ENCODE measurements at places on chromosomes 6 and 20.
A peak's percentile ranks its signal among the peaks of the same experiment; 100 is the strongest.

DNA sequence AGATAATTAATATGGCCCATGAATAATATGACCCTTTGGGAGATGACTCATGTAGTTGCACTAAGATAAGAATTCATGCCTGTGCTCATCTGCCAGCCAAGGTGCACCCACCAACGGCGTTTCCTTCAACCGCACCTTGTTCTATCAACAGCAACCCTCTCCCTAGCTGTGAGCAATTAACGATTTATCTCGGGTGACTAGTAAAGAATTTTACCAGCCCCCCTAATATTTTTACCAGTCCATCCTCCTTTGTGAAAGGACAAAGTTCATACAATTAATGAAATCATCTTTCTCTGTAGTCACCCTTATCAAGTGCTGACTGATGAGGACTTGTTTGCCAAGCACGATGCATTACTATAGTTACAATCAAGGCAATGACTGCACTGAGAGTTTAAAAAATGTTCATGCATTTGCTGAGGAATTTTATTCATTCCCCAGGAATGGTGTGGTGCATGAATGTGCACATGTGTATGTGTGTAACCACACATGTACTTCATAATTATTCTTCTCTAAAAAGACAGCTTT is 118.7 kb downstream of the SMOC2 start:
- H3K36me3 ChIP-seq, result no peaks in the 10 kb centered on the region
- DNase-seq, result no peak
- H3K27me3 ChIP-seq, result peaks cover 3% of the 10 kb centered on the region
- H3K4me1 ChIP-seq, result no peaks in the 10 kb centered on the region
- H3K4me3 ChIP-seq, result no peak overlapping the region

GRCh38 chr6:81237226-81237625 is 515.3 kb downstream of the TENT5A start:
- no peaks in the 10 kb centered on the region for H3K4me1 ChIP-seq
- no peak overlapping the region for H3K4me3 ChIP-seq
- no peaks in the 10 kb centered on the region for H3K36me3 ChIP-seq
- no peak for DNase-seq
- no peak overlapping the region for H3K27ac ChIP-seq

- peaks cover 41% of the 10 kb centered on the region for H3K4me1 ChIP-seq
- peak; percentile 32 for DNase-seq
- no peaks in the 10 kb centered on the region for H3K27me3 ChIP-seq
- H3K36me3 ChIP-seq, result peaks cover 16% of the 10 kb centered on the region
- H3K27ac ChIP-seq, result peak overlapping the region; percentile 87
These were observed 556 bp upstream of the SCAF8 start for GRCh38 chr6:154732538-154733182.

- no peak overlapping the region for H3K4me3 ChIP-seq
- DNase-seq, result no peak
- H3K36me3 ChIP-seq, result no peaks in the 10 kb centered on the region
- H3K27ac ChIP-seq, result no peak overlapping the region
- H3K4me1 ChIP-seq, result no peaks in the 10 kb centered on the region
These were observed 392.7 kb upstream of the ID4 start for GRCh38 chr6:19444481-19444880.

GRCh38 chr6:100593522-100593921 is 128.8 kb upstream of the SIM1 start:
- H3K27me3 ChIP-seq, result no peaks in the 10 kb centered on the region
- DNase-seq, result no peak
- H3K4me3 ChIP-seq, result no peak overlapping the region
- peaks cover 31% of the 10 kb centered on the region for H3K36me3 ChIP-seq
- no peak overlapping the region for H3K27ac ChIP-seq

GRCh38 chr6:1175877-1176276 is 136.0 kb upstream of the FOXQ1 start:
- no peaks in the 10 kb centered on the region for H3K36me3 ChIP-seq
- DNase-seq, result no peak
- no peak overlapping the region for H3K4me3 ChIP-seq
- peaks cover 10% of the 10 kb centered on the region for H3K27me3 ChIP-seq

DNA sequence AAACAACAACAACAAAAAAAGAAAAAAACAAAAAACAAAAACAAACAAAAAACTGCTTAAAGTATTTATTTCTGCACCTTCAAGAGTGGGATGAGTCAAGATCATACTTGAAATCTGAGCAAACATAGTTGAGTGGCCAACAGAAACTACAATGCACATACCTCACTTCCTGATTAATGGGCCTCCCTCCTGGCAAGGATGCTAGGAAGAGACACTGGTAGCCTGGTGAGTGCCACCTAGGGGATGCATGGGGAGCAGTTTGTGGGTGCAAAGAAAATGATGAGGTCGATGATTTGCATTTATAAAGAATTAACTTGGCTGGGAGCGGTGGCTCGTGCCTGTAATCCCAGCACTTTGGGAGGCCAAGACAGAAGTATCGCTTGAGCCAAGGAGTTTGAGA is 808.1 kb downstream of the MAFB start:
- H3K4me3 ChIP-seq, result no peak overlapping the region
- H3K27ac ChIP-seq, result no peak overlapping the region
- DNase-seq, result no peak
- no peaks in the 10 kb centered on the region for H3K4me1 ChIP-seq

GRCh38 chr6:35402136-35402855 is 49.8 kb upstream of the FANCE start:
- DNase-seq, result no peak
- H3K27ac ChIP-seq, result no peak overlapping the region
- peaks cover 23% of the 10 kb centered on the region for H3K4me1 ChIP-seq
- no peak overlapping the region for H3K4me3 ChIP-seq

GRCh38 chr6:34684919-34685318 is 11.6 kb downstream of the ILRUN start:
- H3K27me3 ChIP-seq, result no peaks in the 10 kb centered on the region
- no peak overlapping the region for H3K4me3 ChIP-seq
- peaks cover 16% of the 10 kb centered on the region for H3K36me3 ChIP-seq
- peaks cover 36% of the 10 kb centered on the region for H3K4me1 ChIP-seq
- no peak for DNase-seq

DNA sequence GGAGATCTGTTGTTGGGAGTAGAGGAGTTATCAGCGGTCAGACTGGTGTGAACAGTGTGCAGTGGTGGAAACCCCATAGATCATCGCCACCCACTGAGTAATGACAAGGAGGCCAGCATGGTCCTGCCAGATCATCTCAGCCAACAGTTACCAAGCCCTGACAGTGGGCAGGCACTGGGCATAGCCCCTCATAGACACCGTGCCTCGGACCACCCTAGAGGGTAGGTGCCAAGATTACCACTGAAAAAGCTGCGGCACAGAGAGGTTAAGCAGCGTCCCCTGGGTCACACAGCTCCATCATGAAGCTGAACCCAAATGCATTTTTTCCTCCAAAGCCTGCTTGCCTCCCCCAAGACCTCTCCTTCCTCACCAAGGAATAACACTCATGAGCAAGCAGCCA is 21.5 kb upstream of the BMP7 start:
- H3K4me3 ChIP-seq, result no peak overlapping the region
- H3K36me3 ChIP-seq, result no peaks in the 10 kb centered on the region
- DNase-seq, result no peak
- H3K27me3 ChIP-seq, result peaks cover 49% of the 10 kb centered on the region

DNA sequence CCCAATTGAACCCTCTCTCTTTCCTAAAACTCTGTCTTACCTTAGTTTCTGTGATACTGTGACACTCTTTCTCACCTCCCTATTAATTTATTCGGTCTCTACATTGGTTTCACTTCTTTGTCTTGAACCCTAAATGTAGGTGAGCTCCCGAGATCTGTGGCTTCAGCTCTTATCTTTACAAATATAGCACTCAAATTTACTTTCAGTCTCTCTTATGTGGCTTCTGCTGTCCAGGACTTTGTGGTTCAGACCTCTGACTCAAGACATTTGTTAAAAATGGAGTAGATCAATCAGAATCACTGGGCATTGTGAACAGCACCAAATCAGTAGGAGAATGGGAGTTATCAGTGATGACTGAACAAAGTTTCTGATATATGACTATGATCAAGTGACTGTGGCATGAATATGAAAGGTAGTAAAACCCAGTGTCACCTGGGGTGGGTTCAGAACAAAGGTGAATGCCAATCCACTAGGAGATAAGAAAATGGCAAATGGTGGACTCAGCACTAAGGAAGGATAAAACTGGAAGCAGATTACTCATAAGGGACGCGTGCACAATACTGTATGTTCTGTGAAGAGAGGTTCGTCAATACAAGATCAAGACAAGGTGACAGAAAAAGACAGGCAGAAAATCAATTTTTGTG is 27.2 kb downstream of the IL17F start:
- H3K27ac ChIP-seq, result no peak overlapping the region
- no peak overlapping the region for H3K4me3 ChIP-seq
- H3K4me1 ChIP-seq, result peaks cover 18% of the 10 kb centered on the region
- peaks cover 34% of the 10 kb centered on the region for H3K27me3 ChIP-seq

DNA sequence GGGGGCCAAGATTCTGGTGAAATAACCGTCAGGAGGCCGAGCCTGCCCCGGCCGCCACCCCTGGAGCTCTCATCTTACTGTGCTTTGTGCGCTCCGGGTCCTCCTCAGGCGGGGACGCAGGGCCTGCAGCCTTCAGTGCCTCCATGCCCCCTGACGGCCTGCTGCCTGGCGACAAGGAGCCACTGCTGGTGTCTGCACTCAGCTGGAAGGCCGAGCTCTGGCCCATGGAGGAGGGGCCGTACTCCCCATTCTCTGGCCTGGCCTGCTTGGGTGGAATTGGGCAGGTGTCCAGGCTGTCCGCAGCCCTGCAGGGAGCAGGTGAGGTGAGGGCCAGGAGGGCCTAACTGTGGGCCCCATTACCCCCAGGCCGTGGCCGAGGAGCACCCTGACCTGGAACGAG is 5.3 kb downstream of the ZNF512B start:
- no peaks in the 10 kb centered on the region for H3K27me3 ChIP-seq
- peaks cover 8% of the 10 kb centered on the region for H3K4me1 ChIP-seq
- H3K36me3 ChIP-seq, result peaks cover 11% of the 10 kb centered on the region
- H3K4me3 ChIP-seq, result no peak overlapping the region
- DNase-seq, result no peak

GRCh38 chr6:42745083-42745639 is 742 bp downstream of the TBCC start:
- peaks cover 18% of the 10 kb centered on the region for H3K36me3 ChIP-seq
- no peaks in the 10 kb centered on the region for H3K27me3 ChIP-seq
- DNase-seq, result peak; percentile 43
- peak overlapping the region; percentile 95 for H3K4me3 ChIP-seq
- H3K4me1 ChIP-seq, result peaks cover 36% of the 10 kb centered on the region
- peak overlapping the region; percentile 96 for H3K27ac ChIP-seq

DNA sequence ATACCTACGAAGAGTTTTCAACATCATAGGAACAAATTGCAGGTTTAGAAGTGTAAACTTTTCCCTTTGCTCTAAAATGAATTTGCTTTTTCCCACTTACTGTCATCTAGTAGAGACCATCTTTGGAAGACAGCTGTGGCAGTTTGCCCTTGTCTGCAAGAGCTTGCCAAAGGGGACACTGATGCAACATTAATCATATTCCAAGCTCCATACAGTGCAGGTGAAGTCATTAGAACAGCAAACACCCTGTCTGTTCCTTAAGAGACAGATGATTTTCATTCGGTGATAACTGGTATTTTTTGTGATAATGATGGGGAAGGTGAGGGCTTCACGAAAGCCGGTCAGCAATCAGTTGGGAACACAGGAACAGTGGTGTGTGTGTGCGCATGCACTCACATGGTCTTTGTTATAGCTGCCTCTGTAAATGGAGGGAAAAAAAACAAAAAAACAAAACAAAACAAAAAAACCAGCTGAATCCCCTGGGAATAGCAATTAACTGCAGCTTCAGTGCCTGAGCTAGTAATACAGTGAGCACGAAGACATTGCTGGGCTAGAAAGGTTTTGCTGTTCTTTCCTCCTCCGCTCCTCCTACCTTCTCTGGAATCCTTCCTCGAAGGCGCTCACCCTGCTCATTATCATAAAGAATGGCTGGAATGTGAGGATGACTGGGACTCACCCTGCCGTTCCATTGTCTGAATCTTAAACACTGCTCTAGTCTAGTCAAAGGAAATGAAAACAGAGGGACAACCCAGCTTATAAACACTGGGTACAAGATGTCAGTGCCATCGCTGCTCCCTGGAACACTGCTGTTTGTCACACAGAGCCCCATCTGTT is 35.2 kb upstream of the KIF13A start:
- H3K4me1 ChIP-seq, result no peaks in the 10 kb centered on the region
- no peaks in the 10 kb centered on the region for H3K36me3 ChIP-seq
- peaks cover 5% of the 10 kb centered on the region for H3K27me3 ChIP-seq
- H3K27ac ChIP-seq, result no peak overlapping the region

GRCh38 chr6:45047573-45047972 is 280.6 kb upstream of the RUNX2 start:
- H3K4me3 ChIP-seq, result no peak overlapping the region
- peaks cover 5% of the 10 kb centered on the region for H3K36me3 ChIP-seq
- H3K27ac ChIP-seq, result no peak overlapping the region
- peaks cover 42% of the 10 kb centered on the region for H3K4me1 ChIP-seq
- H3K27me3 ChIP-seq, result no peaks in the 10 kb centered on the region

GRCh38 chr20:61442075-61442670 is 190.1 kb downstream of the CDH4 start:
- no peaks in the 10 kb centered on the region for H3K4me1 ChIP-seq
- peaks cover 3% of the 10 kb centered on the region for H3K27me3 ChIP-seq
- H3K4me3 ChIP-seq, result no peak overlapping the region
- no peaks in the 10 kb centered on the region for H3K36me3 ChIP-seq

- no peak overlapping the region for H3K4me3 ChIP-seq
- no peaks in the 10 kb centered on the region for H3K4me1 ChIP-seq
- no peaks in the 10 kb centered on the region for H3K36me3 ChIP-seq
- H3K27ac ChIP-seq, result no peak overlapping the region
These were observed 79.0 kb downstream of the NRSN1 start for GRCh38 chr6:24205020-24205492.

- H3K36me3 ChIP-seq, result no peaks in the 10 kb centered on the region
- H3K4me1 ChIP-seq, result no peaks in the 10 kb centered on the region
- no peak overlapping the region for H3K4me3 ChIP-seq
- no peak for DNase-seq
- no peaks in the 10 kb centered on the region for H3K27me3 ChIP-seq
- H3K27ac ChIP-seq, result no peak overlapping the region
These were observed 305.8 kb upstream of the RSPO3 start for GRCh38 chr6:126812651-126813050.

- peaks cover 3% of the 10 kb centered on the region for H3K36me3 ChIP-seq
- H3K4me3 ChIP-seq, result no peak overlapping the region
- peaks cover 2% of the 10 kb centered on the region for H3K27me3 ChIP-seq
- H3K27ac ChIP-seq, result no peak overlapping the region
- H3K4me1 ChIP-seq, result peaks cover 19% of the 10 kb centered on the region
These were observed 15.2 kb upstream of the CD83 start for GRCh38 chr6:14102383-14102782.

GRCh38 chr6:15914553-15914952 is 214.3 kb upstream of the MYLIP start:
- H3K36me3 ChIP-seq, result no peaks in the 10 kb centered on the region
- no peak for DNase-seq
- peaks cover 38% of the 10 kb centered on the region for H3K4me1 ChIP-seq
- peak overlapping the region; percentile 26 for H3K4me3 ChIP-seq
- no peaks in the 10 kb centered on the region for H3K27me3 ChIP-seq

DNA sequence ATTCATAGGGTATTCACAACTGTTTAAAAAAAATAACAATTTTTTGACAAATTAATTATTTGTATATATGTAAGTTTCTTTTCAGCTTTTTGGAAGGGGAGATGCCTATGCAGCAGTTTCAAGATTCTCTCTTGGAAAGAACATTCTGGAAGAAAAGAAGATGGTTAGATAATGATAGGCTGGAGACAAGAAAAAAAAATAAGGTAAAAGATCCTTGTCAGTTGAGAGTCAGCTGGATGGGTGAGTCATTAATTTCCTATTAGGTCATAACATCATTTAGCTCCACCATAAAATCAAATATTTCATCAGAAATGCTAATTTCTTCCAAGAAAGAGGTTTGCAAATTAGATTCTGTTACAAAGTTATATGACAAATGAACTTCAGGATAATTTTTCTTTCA is 880.4 kb downstream of the EPHA7 start:
- H3K4me3 ChIP-seq, result no peak overlapping the region
- no peaks in the 10 kb centered on the region for H3K4me1 ChIP-seq
- no peaks in the 10 kb centered on the region for H3K27me3 ChIP-seq
- no peak overlapping the region for H3K27ac ChIP-seq
